ENCODE measurements at places on chromosomes 7 and 10. TPM values are rescaled to one million over a fixed set of nuclear protein-coding genes. Genes with fewer than 3 reads are reported as not detected.

DNA sequence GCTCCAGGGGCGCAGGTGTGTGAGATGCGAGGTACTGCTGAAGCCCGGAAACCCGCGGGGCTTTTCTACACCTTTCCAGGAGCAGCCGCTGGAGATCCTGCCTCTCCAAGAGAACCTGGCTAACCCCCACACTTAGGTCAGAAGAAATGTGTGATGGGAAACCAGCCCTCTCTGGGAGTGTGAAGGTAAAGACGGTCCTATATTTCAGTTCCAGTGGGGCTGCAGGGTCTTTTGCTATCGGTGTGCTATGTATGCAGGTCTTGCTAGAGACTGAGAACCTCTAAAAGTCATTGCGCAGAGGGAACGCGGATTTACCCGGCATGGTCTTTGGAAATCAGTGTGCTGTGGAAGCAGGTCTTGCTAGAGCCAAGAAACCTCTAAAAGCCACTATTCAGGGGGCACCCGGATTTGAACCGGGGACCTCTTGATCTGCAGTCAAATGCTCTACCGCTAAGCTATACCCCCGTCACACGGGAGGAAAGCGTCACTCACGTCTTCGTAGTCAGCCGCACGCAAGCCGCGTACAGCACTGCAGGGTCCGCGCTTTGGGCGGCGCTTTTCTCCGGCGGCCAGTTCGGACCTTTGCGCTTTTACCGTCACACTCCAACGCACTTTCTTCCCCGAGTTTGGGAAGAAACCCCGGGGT, 46.0 kb downstream of the ZNF777 start:
- peak; percentile 82 for DNase-seq

GRCh38 chr10:110834629-110835301, 37.0 kb upstream of the PDCD4 start:
- no peak for DNase-seq

GRCh38 chr7:141381794-141382427, 169.3 kb upstream of the AGK start:
- DNase-seq = no peak

DNA sequence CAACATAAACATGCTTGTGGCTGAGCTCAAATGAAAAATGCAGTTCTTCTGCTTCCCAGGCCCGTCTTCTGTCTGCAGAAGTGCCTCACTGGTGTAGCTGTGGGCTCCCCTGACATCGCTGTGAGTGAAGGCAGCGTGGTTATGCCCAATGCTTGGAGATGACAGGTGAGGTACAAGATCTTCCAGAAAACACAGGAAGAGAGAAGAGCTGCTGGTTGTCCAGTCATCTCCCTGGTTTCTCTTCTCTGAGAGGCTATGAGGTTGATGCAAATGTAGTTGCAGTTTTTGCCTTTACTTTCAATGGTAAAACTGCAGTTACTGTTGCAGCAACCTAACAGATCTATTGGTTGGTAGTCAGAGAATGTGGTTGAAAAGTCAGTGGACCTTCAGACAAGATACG, 223.6 kb downstream of the GATA3 start:
- no peak for DNase-seq

DNA sequence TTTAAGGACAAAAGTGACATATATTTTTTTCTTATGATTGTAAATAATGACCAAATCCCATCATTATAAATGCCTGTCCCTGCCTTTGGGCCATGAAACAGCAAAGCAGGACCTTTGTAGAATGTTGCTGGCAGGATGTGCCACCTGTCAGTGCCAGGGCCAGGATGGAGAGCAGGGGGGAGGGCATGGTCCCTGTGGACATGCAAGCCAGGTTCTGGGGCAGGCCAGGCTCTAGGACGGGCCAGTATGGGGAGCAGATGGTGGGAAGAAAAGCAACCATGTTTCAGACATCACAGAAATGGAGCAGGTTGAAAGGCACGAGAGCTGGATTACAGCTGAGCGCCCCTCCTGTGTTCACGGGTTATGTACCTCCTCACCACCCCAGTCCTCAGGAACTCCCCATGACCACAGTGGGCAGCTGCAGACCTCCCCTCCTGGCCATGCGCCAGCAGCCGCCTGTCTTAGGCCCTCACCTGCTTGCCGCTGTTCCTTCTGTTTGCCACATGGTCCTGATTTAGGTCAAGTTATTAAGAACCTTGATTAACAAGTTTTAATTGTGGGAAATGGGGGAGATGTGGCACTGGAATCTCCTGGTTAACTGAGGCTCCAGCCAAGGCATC, 210.4 kb downstream of the PAXIP1 start:
- DNase-seq = no peak

Gene LOXL4
- total RNA-seq = 20.8 TPM

Gene ARMC3
- not detected for total RNA-seq

Data from IMR-90 (cell line).